ENCODE measurements at places on chromosomes 12 and 14.

DNA sequence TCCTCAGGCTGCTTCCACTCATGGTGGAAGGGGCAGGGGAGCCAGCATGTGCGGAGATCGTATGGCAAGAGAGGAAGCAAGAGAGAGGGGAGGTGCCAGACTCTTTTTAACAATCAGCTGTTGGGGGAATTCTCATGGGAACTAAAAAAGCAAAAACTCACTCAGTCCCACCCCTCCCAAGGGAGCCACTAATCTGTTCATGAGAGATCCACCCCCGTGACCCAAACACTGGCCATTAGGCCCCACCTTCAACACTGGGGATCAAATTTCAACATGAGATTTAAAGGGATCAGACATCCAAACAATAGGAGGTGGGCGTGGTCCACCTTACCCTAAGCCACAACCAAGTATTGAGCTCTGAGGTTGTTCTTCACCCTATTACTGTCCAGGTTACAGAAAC is 375.1 kb downstream of the GRIN2B start:
- DNase-seq = no peak

DNA sequence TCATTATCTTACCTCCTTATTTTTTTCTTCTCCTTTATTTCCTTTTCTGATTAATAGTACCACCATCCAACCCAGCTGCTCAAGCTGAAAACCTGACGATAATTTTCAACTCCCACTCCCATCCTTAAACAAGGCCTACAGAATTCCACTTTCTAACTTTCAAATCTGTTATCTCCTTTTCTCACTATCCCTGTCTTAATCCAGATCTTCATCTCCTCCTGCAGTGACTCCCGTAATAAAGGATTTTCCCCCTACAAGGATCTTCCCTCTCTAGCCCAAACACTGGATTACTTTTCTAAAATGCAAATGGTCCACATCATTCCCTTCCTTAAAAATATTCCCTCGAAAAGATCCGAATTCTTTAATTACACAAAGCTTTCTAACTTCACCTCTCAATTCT is 1.5 kb downstream of the TRAPPC6B start:
- DNase-seq = no peak

- no peak for DNase-seq
These were observed 477.4 kb downstream of the VRK1 start for GRCh38 chr14:97274626-97275025.

DNA sequence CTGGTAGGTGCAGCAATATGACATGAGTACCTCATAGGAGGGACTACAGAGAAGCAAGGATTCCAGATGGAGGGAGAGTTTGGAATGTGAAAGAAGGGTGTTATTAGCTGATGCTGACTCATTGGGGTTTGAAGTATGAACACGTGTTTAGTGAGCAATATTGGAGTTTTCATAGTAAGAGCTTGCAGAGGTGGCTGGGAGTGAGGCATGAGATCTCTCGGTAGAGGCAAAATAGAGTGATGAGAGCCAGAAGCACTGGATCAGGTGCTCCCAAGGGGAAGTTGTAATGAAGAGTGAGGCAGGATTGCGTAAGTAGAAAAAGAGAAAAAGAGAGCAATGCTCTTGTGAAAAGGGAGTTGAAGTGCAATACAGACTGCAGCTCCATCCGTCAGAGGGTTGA is 42.1 kb downstream of the MGST1 start:
- DNase-seq = peak; percentile 77

GRCh38 chr14:88618476-88618875 is 55.6 kb downstream of the ZC3H14 start:
- no peak for DNase-seq

GRCh38 chr12:86265329-86265695 is 9.1 kb upstream of the MGAT4C start:
- DNase-seq = no peak

GRCh38 chr14:93548102-93548843 is 117.5 kb downstream of the UNC79 start:
- DNase-seq = no peak

GRCh38 chr14:99318959-99319295 is 46.9 kb upstream of the BCL11B start:
- DNase-seq = no peak

Measured in suppressor macrophage treated with lipopolysaccharide for 1 hour (primary cell).